A549 treated with dexamethasone at 1 μM for 4 hours (cell line): ENCODE measurements at places on chromosomes 2 and 18. TPM values are rescaled to one million over a fixed set of nuclear protein-coding genes. Genes with fewer than 3 reads are reported as not detected.

The QPCT gene
- total RNA-seq: 20.1 to 22.8 TPM (median 21.9 TPM) in 5 replicates

The ATP6V1C2 gene
- 0.11 to 0.37 TPM (median 0.14 TPM) in 5 replicates for total RNA-seq

The CRYGD gene
- not detected in 5 replicates for total RNA-seq

The CYP27A1 gene
- total RNA-seq: 0.15 to 0.18 TPM (median 0.18 TPM) in 5 replicates

The LTBP1 gene
- total RNA-seq: 24.5 to 40.3 TPM (median 34.8 TPM) in 5 replicates
